Stimulated activated CD4-positive, alpha-beta T cell treated with anti-CD3 and anti-CD28 coated beads, Interleukin-1b, Interleukin-23, amount 100 ng/mL, for 24 hours (primary cell): ENCODE measurements at places on chromosomes 12 and 14.

DNA sequence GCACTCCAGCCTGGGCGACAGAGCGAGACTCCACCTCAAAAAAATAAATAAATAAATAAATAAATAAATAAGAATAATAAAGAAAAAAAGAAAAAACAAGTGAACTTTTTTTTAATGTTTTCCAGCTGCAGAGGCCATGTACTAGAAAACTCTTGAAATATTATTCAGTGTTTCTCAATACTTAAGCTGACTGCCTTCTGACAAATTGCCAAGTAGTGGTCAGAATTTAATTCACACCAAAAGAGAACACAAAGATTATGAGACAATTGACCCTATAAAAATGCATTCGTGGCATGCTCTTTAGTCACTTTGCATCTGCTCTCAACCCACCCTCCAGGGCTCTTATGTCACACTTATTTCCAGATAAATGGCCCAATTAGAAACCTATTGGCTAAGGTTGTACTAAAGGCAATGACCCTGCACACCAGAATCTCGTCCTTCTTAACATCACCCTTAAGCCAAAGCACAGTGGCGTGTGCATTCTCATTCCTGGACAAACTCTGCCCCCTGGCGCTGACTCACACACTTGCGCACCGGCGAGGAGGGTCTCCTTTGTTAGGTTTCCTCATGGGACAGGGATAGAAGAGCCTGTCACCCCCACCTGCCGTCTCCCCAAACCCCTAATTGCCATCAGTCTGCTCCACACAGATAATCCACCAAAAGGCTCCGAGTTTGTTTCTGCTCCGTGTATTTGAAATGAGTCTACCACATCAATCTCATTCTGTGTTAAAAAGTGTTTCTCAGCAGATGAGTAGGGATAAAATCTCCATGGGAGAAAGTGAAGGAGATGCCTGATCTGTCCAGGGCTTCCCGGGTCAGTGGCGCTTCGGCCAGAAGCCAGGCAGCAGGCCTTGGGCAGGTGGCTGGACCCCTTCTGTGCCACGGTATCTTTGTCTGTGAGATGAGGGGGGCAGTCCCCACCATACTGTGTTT, 73.1 kb upstream of the CEP83 start:
- DNase-seq = peak; percentile 38

- no peak for DNase-seq
These were observed 93.8 kb downstream of the PTPRB start for GRCh38 chr12:70543444-70543843.

GRCh38 chr12:57904848-57905811, 36.2 kb upstream of the ATP23 start:
- peak; percentile 57 for DNase-seq

DNA sequence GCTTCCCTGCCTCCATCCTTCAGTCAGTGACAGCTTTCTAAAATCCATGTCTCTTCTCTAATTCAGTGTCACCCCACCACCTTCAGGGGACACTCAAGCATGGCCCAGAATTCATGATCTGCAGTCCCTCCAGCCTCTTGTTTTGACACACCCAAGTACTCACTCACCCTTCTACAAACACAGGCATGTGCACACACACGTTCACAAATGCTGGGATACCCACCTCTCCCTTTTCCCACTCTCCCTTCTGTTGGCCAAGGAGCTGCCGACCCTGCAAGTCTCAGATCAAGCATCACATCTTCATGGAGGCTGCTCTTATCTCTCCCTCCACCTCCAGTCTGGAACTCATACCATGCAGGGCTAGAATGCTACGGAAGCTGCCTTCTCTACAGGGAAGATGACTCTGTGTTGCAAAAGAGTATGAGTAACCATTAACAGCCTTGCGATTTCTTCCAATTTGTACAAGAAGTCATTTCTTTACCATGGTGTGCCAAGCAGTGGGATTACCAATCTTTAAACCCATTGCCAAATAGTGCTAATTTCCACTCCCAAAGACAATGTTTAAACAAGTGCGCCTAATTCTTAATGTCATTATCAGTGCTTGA, 196.1 kb downstream of the BCL11B start:
- no peak for DNase-seq

GRCh38 chr12:52918351-52918750, 13.5 kb upstream of the KRT8 start:
- DNase-seq = no peak

- DNase-seq = no peak
These were observed 5.1 kb upstream of the CNIH1 start for GRCh38 chr14:54446161-54446693.

DNA sequence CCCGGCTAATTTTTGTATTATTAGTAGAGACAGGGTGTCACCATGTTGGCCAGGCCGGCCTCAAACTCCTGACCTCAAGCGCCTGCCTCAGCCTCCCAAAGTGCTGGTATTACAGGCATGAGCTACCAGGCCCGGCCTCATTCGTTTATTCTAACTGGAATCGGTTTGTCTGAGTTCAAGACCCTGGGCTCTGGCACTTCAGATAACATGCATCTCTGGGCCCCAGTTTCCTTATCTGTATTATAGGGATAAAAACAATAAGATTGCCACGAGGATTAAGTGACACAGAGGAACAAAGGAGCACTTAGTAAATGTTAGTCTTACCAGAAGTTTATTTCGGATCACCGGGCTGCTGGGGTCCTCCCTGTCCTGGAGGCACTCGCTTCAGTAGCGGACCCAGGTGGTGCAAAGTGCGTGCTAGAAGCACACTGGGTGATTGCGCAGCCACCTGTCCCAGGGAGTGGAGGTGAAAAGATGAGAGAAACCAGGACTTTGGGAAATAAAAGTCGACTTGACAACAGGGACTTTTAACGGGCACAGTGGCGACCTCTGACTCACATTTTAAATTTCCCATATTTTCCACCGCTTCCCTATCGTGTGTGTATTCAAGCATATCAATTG, 37.5 kb downstream of the ACACB start:
- DNase-seq = no peak

DNA sequence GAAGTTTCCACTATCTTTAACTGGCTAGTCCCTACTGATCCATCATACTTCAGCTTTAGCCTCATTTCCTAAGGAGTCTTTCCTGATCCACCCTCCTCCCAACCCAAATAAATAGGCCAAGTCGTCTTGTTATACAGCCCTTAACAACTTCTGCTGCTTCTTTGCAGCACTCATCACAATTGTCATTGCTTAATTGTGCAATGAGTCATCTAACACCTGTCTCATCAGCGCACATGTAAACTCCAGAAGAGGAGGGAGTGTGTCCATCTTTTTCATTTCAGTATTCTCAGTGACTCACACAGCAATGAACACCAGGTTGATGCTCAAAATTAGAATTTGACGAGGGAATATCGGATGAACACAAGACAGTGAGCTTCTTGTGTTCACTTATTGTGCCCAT, 87.3 kb downstream of the SUDS3 start:
- no peak for DNase-seq

DNA sequence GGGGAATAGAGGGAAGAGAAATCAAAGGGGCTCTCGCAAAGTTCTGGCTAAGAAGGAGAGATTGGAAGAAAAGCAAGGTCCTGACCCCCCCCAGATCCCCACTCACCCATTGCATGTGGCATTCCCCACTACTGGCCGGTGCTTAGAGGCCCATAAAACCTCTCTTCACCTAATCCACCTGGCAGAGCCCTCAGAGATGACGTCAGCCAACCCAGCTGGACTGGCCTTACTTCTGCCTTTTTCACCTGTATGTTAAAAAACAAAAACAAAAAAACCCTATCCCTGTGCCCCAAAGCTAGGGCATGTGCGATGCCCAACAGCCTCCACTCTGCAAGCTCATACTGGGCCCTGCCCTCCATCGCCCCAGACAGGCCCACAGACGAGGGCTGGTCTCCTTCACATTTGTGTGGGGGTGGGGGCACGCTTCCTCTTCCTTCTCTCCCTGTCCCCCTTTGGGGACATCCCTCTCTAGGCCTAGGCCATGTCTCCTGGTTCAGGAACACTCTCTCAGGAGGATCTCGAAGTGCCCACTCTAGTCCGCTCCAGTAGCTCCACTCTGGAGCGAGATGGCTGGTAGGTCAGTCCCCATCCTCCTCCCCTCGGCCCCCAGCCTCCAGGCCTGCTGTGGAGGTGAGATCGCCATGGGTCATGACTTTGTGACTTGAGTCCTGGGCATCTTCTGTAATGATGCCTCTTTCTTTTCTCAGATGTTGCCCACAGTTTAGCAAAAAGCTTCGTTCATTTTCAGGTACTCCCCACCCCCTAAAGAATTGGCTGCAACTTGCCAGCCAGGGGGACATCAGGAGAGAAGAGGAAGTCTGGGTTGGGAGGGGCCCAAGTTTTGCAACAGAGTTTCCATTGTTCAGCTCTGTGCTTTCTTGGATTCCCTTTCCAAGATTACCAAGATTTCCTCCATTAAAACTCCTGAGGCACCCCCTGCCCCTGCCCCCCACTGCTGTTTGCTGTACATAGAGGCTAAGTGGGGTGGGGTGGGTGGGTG, 37.0 kb downstream of the FIGNL2 start:
- DNase-seq = no peak

GRCh38 chr14:86973177-86973576, 1019.8 kb downstream of the GALC start:
- no peak for DNase-seq

DNA sequence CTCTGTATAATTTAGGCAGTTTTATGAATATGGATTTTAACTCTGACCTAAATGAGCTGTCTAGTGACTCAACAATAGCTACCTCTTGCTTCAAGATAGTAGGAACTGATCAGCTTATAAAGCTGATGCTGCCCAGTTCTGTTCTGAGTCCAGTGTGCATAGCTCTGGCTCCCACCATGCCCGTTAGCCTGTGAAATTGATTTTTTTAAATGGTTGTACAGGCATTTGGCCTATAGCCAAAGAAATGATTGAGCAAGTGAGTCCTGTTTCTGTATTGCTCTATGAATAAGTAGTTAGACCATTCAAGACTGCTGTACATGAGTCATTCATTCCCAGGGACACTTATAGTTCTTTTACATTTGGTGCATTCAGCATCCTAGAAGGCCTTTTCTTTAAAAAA, 36.4 kb downstream of the SAMD4A start:
- DNase-seq = no peak

GRCh38 chr12:50517421-50518048, 12.8 kb downstream of the DIP2B start:
- DNase-seq = no peak

DNA sequence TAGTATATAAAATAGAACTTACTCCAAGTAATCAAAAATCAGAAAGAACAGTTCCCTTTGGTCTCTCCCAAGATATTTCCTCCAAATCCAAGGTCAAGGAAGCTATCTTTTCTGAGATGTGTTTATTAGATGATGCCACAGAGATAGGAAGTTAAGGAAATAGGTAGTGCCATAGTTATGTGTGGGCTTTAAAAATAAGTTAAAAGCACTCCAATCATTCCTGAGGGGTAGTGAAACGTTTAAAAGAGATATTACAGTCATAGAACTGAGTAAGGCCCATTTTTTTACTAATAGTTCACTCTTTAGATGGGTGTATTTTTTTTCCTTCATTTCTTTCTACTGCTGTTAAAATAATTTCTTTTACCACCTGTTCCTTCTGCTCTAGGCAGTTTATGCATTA, 1630.9 kb upstream of the SEL1L start:
- DNase-seq = no peak

- no peak for DNase-seq
These were observed 11.2 kb downstream of the HAUS4 start for GRCh38 chr14:22945642-22946041.

GRCh38 chr12:132266802-132267201, 62.6 kb downstream of the GALNT9 start:
- no peak for DNase-seq

GRCh38 chr12:14065616-14066015, 84.2 kb upstream of the GRIN2B start:
- no peak for DNase-seq

GRCh38 chr12:101769865-101770264, 30.6 kb upstream of the SYCP3 start:
- DNase-seq = no peak

DNA sequence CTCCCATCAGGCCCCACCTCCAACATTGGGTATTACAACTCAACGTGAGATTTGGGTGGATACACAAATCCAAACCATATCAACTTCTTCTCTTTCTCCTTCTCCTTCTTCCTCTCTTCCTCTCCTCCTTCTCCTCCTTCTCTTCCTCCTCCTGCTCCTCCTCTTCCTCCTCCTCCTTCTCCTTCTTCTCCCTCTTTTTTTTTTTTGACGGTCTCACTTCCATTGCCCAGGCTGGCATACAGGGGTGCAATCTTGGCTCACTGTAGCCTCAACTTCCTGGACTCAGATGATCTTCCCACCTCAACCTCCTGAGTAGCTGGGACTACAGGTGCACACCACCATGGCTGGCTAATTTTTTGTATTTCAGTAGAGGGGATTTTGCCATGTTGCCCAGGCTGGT, 11.4 kb upstream of the NUBPL start:
- DNase-seq = no peak

GRCh38 chr14:100383727-100384158, 60.6 kb downstream of the SLC25A47 start:
- peak; percentile 48 for DNase-seq

- DNase-seq = no peak
These were observed 57.3 kb upstream of the SYNE2 start for GRCh38 chr14:63795532-63795931.

DNA sequence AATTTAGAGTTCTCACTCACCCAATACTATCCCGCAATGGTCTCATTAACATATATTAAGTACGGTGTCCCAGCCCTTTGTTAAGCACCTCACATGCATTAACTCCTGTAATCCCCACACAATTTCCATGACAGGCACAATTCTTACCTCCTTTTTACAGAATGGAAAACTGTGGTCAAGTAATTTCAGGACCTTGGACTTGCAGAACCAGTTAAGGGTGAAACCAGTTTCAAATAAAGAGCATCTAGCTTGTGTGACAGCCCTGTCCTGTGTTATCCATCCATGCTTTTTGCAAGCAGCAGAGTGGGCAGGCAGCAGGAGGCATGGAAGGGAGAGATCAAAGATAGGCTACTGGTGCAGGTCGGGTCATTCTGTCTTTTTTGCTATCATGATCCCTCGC, 470.8 kb downstream of the NELL2 start:
- no peak for DNase-seq

DNA sequence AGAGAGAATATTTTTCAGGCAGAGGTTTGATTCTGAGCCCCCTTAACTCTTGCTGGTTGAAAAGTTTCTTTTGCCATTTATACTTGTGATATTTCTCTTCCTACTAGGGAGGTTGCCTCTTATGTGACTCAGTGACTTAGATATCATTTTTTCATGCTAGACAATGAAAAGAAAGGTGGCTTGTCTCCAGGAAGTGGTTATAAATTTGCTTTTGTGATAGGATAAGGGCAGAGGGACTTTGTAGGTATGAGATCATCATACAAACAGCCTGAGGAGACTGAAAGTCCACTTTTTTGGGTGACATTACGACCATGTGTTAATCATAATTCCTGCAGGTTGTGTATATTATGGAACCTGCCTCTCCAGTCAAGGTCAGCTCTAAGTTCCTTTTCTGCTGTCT, 35.8 kb downstream of the ACSM4 start:
- no peak for DNase-seq

- no peak for DNase-seq
These were observed 51.1 kb downstream of the HSPB8 start for GRCh38 chr12:119229837-119230236.
